ENCODE measurements at places on chromosomes 3 and 15. TPM values are rescaled to one million over a fixed set of nuclear protein-coding genes. Genes with fewer than 3 reads are reported as not detected.

Gene CELSR3
- 11.6 TPM for total RNA-seq

Gene CSTA
- total RNA-seq = not detected

Gene GABRB3
- total RNA-seq = not detected

Gene MYZAP
- not detected for total RNA-seq

Gene AADACL2
- not detected for total RNA-seq

Gene SNX22
- total RNA-seq = 1.1 TPM

Gene PLA2G4E
- total RNA-seq = not detected

Gene ACKR4
- 0.15 TPM for total RNA-seq

Gene CHST13
- total RNA-seq = not detected

Gene RASGRP1
- 110 TPM for total RNA-seq

Gene KNL1
- 22.4 TPM for total RNA-seq

Gene CPLX3
- 0.17 TPM for total RNA-seq

Gene OR5K2
- not detected for total RNA-seq

Gene KBTBD12
- total RNA-seq = not detected

Gene NR2E3
- not detected for total RNA-seq

Gene THRB
- total RNA-seq = not detected

Gene ADGRG7
- total RNA-seq = not detected

Gene CAV3
- total RNA-seq = not detected

Gene MNS1
- total RNA-seq = 0.44 TPM

Gene KATNBL1
- 37.6 TPM for total RNA-seq

Gene CLDN18
- not detected for total RNA-seq

Gene FYTTD1
- 77.2 TPM for total RNA-seq

Gene GOLGA8S
- total RNA-seq = 0.08 TPM

Gene HTR3E
- total RNA-seq = not detected

Gene EFCAB12
- 0.34 TPM for total RNA-seq

Gene CDHR4
- total RNA-seq = not detected

Gene TGFBR2
- total RNA-seq = 59.6 TPM

Gene ISLR2
- not detected for total RNA-seq

Gene PCLAF
- total RNA-seq = 58.6 TPM

Gene UBXN7
- total RNA-seq = 54.8 TPM

Gene SHC4
- total RNA-seq = 26.4 TPM

Gene BMF
- total RNA-seq = 16.5 TPM

Gene PDHB
- 62.0 TPM for total RNA-seq

Gene GUCA1C
- not detected for total RNA-seq

Gene TSPAN3
- total RNA-seq = 41.6 TPM

Gene SLCO2A1
- not detected for total RNA-seq

Gene GREM1
- not detected for total RNA-seq

Gene TRPM1
- total RNA-seq = not detected

Gene SERPINI2
- total RNA-seq = not detected

Gene DNAJA4
- 68.4 TPM for total RNA-seq

Measured in activated T-helper 1 cell treated with anti-CD3 and anti-CD28 coated beads, Interleukin-12 subunit alpha, Interleukin-12 subunit beta, Interleukin-2, Interleukin-4 antibody, amounts not matched to agents 30 ng/mL and 10 ng/mL and 1 ng/mL, durations not matched to agents 14 hours and 24 hours and 36 hours (primary cell).